Activated naive CD8-positive, alpha-beta T cell treated with anti-CD3 and anti-CD28 coated beads, Interleukin-2, amount 10 ng/mL, durations not matched to agents 7 days and 5 days (primary cell): ENCODE measurements at places on chromosomes 13 and 19.

GRCh38 chr19:27906081-27906480 is 1306.9 kb downstream of the UQCRFS1 start:
- DNase-seq = no peak

DNA sequence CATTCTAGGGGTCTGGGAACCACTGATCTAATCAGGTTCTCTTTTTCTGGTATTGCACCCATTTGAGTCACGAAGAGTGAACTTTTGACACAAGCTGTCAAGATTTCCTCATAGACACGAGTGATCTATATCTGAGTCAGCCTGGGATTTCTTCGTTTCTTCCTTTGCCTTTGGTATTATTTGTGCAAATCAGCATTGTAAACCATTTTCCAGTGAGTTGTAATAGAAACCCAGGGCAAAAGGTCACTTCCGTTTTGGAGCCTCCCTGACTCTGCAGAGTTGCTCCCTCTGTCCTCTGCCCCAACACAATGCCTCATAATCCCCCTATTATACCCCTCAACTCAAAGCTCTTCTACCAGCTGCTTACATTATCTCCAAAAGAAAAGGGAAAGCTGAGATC is 615.1 kb downstream of the EFNB2 start:
- DNase-seq = no peak

DNA sequence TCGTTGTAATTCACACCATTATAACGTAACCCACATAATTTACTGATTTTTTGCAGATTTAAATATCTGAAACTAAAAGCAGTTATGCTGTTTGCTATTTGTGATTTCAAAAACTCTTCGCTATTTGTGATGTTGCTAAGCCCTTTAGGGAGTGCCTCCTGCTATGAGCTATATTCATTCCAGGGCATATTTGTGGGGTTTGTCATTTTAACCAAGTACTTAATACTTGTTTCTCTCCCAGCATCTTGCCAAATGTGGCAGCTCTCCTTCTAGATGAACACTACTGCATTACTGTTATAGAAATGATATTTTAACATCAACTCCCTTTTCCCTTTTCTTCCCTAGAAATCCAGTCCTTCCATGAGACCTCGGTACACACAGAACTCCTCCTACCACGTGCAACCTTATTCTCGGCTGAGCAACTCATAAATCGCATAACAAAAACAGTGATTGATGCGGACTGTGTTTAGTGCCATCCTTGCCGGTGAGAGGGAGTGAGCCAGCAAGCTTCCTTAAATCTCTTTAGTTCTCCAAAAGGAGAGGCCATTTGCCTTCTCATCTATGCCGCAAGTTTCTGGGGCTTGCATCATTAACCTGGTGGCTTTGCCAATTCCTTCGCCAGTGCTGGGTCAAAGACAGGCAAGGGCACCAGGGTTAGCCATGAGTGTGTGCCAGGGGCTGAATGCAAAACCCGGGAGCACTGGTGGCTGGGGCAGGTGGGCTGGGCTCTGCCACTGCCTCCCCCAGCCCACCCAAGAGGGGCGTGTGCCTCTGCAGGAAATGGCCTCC is 33.4 kb downstream of the RFX2 start:
- no peak for DNase-seq

DNA sequence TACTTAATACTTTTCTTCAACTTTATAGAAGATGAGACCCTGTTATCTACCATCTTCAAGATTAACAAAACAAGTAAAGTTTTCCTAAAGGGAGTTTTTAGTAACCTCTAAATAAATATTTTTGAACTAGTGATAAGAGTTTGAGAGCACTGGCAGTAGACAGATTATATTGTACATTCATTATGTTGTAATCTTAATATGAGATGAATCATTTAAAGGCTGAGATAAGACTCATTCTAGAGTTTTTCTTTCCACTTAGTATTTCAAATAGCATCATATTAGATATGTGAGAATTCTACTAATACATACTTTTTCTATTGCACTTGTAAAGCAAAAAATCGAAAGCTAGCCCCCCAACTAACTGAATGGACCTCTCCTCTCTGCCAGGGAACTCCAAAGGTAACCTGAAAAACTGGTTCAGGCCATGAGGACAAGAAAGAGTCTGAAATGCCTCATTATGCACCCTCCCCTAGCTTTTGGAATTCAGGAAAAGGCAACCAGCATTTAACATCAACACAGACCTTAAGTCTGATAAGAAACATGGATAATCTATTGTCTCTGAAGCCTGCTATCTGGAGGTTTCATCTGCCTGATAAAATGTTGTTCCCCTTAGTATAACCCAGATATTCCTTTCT is 875.4 kb upstream of the SLC10A2 start:
- DNase-seq = no peak

GRCh38 chr19:45526143-45526542 is 18.9 kb downstream of the VASP start:
- no peak for DNase-seq

- DNase-seq = no peak
Observed at GRCh38 chr19:4200940-4201542, 18.6 kb downstream of the ANKRD24 start.
